Omental fat pad (tissue), 4 donors: ENCODE measurements at places on chromosomes 6 and 20.

- no peak for DNase-seq
Observed at GRCh38 chr6:47157653-47158219, 115.6 kb upstream of the ADGRF1 start.

DNA sequence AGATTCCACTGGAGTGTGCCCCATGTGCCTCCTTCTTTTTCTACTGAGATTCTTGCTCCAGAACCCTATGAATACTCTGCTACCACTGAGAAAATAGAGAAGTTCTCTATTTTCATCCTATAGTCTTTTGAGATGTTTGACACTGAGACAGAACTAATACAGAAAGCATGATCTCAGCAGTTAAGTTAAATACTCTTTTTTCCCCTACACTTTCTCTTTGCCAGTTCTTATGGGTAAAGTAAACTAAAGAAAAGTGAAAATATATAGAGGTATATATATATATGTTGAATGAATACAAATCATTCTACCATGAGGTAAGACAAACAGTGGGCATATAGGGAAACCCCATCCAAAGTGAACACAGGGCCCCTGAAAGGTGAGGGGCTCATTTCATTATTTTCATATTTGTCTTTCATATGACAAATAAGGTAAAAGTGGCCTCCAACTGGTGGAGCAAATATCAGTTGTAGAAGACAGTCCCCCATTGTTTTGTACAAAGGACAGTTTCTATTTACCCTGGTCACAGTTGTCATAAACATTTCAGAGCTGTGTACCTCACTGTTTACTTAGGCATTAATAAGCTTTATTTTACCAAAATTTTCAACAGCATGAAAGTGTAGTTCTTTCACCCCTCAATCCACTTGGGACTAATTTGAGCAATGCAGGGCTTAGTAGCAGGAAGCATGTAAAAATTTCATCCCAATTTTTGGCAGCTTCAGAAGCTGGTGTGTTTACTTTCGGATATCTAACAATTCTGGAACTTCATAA lies 188.3 kb upstream of the MARCKS start:
- DNase-seq = no peak

DNA sequence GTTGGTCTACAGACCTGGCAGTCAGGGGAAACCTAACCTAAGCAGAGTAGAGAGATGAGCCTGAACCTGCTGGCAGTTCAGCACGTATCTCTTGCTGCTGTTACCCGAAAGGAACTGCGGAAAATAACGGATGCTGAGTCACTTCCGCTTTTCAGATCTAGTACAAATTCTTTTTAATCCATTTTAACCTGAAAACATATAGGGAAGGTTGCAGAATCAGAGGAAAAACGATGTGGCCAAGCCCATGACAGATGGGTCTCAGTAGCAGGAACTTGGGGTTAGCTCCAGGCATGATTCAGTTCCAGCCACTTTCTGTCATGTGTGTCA lies 351.9 kb upstream of the PRND start:
- DNase-seq = no peak

DNA sequence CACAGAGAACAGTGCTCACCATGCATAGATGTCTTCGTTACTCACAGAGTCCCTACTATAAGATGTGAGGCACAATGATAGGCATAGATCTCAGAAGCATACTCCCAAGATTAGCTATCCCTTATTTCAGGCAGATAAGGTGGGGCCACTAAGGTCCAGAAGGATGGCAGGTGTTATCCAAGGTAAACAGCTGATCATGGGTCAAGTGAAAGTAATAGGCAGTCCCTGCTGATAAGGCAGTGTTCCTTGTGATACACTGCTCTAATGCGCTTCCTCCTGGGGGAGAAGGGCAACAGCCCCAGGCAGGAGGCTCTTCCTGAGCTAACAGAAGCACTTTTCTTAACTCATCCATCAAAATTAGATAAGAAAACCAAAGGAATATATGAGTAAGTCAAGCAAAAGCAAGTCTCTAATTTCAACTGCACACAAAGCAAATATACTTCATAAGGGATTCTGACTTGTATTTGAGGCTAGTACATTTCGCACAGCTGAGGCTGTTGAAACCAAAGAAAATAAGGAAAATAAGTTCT lies 42.2 kb downstream of the METTL24 start:
- DNase-seq = no peak

DNA sequence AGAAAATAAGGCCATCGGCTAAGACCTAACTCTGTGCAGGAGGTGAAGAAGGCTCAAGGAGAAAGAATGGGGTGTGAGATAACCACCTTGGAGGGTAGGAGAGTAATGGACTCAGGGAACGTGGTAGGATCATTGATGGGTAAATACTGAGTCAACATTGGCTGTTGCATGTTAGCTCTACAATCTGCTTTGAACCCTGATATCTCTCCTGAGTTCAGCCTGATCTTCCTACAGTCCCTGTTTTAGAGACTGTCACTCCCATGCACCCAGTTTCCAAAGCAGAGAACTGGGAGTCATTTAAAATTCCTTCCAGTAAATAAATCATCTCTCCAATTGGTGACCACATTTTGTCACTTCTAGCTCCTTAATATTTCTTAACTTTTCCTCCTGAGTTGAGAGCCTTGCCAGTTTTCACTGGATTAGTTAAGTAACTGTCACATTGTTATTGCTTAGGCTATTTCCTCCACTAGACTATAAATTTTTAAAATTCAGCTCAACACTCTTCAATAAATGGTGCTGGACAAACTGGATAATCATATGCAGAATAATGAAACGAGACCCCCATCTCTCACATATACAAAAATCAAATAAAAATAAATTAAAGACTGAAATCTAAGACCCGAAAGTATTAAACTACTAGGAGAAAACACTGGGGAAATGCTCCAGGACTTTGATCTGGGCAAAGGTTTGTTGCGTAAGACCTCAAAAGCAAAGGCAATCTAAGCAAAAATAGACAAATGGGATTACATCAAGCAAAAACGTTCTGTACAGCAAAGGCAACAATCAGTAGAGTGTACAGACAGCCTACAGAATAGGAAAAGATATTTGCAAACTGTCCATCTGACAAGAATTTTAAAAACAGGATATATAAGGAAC lies 138.9 kb upstream of the TMEM170B start:
- DNase-seq = no peak

DNA sequence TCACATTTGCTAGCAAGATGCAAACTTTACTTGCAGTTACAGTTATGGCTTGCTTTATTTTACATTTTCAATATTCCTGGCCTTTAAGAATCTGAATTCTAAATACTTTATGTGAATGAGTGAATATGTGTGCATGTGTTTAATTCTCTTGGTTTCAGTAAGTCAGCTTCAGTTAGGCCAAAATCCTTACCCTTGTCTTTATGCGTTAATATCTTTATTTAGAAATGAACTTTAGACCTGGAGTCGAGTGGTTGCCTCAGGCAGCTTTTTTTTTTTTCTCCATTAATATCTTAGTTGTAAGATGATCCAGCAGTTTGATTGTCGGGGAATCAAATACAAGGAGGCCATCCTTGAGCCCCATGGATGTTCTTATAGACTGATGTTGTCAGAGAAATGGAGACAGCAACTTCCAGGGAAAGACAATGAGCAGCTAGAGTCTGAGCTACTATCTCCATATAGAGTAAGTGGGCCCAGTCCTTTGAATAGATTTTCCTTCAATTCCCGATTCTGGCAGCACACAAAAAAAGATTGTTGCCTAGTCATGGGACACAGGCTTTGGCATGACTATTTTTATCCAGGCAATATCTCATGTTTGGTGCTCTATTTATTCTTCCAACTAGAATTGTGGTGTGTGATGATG lies 398.0 kb downstream of the DHX35 start:
- DNase-seq = no peak

DNA sequence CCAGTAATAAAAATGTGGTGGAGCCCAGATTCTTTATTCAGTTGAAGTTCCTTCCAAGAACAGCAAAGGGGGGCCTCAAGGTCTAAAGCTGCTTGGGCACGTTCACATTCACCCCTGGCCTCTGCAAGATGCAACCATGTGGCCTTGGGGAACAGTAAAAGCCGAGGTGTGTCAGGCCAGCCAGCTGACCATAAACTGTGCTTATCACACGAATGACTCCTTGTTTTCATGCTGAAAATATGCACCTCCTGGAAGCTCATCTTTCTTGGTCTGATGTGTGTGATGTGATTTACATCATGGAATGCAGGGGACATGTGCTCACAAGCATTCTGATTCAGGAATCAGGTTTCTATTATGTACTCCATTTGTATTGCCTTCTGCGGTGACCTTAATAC lies 211.6 kb upstream of the MARCKS start:
- no peak for DNase-seq

DNA sequence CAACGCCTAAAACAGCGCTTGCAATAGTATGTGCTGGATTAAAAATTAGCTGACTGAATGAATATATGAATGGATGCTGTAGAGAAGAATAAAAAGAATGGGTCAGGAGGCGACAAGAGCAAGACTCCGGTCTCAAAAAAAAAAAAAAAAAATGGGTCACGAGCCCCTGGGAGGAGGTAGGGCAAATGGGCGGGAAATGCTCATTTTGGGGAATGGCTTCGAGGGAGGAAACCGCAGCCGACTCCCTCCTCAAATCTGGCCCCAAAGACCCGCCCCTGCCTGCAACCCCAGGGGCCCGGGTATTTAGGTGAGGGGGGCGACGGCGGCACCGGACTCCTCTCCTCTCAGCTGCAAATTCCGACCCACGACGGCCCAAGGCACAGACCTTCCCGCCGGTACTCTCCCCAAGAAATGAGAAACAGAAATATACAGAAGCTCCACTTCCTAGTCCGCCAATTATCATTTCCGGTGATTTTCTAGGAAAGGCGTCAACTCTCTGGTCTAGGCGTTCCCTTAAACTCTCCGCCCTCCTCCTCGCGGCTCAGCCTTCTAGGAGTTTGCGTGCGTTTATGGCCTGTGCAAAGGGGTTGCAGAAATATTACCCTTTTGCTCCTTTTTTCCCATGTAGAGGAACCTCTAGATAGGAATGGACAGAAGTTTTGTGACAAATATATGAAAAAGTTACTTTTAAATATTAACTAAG lies at the start of gene ZNF311:
ZNF311 (minus strand) TSS at position 133 of the 703 bp plus-strand sequence. CDS start 1,361 bp downstream, outside the sequence.
- DNase-seq = no peak

DNA sequence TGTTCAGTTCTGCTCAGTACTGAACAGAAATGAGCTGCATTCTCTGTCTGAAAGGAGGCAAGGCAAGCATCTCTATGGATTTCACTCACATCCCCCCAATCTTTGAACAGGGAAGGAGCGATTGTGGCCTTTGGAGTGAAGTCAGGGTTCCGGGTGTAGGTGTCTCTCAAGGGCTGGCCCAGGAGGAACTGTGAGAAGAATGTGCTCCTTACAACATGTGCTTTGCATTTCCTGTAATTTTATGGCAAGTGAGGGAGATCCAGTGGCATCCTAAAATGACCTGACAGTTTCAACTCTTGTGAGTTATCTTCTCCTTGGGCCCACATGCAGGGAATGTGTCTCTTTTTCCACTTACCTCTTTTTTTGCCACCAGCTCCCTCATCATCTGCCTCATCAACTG lies 63.0 kb upstream of the RIN2 start:
- DNase-seq = no peak

DNA sequence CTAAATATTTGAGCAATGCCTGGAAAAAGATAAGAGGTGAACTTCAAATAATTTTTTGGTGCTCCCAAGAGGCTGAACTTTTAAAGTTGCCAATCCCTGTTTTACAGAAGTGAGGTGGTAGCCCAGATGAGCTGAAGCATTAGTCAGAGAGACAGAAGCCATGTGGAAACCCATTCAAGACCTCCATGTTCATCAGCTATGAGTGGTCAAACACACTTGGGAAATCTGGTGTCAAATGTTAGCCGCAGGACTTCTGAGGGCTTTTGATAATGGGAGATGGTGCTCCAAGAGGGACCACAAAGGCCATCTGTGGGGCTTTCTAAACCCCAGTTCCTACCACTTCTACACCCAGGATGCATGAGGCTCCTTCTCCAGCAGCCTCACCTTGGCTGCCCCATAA lies 77.5 kb upstream of the MRPS10 start:
- DNase-seq = no peak

- no peak for DNase-seq
Observed at GRCh38 chr6:114085211-114085610, 114.3 kb upstream of the HDAC2 start.

- no peak for DNase-seq
Observed at GRCh38 chr20:15374682-15375081, 1037.3 kb upstream of the FLRT3 start.

- DNase-seq = no peak
Observed at GRCh38 chr6:51953246-51953645, 134.2 kb downstream of the PKHD1 start.
